ENCODE measurements at places on chromosomes 2 and 18. TPM values are rescaled to one million over a fixed set of nuclear protein-coding genes. Genes with fewer than 3 reads are reported as not detected.

DNA sequence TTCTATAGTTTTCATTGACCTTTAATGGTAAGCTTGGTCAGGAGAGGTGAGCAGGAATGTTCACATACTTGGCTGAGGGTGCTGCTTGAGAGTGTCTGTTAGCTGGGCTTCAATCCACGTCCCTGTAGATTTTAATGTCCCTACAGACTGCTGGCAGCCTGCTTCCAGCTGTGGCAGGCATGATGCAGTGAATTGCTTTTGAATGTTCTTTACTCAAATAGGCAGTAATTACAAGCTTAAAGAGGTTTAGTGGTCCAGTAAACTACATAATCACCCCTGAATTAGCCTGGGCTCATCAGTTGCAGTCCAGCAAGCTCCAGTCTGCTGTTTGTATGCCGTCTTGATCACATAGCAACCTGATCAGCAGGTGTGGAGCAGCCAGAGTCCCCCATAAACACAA is 102.1 kb downstream of the MEIS1 start:
- H3K27ac ChIP-seq, result peak overlapping the region; percentile 32
- peaks cover 13% of the 10 kb centered on the region for H3K36me3 ChIP-seq
- no peaks in the 10 kb centered on the region for H3K27me3 ChIP-seq
- no peak for DNase-seq
- peaks cover 81% of the 10 kb centered on the region for H3K4me1 ChIP-seq

PAX8 gene
- polyA plus RNA-seq, result 5.6 TPM

- H3K4me3 ChIP-seq, result no peak overlapping the region
- no peaks in the 10 kb centered on the region for H3K27me3 ChIP-seq
- no peaks in the 10 kb centered on the region for H3K36me3 ChIP-seq
- DNase-seq, result no peak
Measured at GRCh38 chr2:156396126-156396525, 40.1 kb upstream of the GPD2 start.

TLX2 gene
- polyA plus RNA-seq, result 22.8 TPM

GRCh38 chr2:176122052-176122682 is 352 bp upstream of the HOXD9 start:
- H3K27me3 ChIP-seq, result peaks cover 42% of the 10 kb centered on the region
- peak overlapping the region; percentile 67 for H3K4me3 ChIP-seq
- no peaks in the 10 kb centered on the region for H3K4me1 ChIP-seq

GRCh38 chr2:238124488-238125126 is 13.9 kb upstream of the KLHL30 start:
- DNase-seq, result no peak
- H3K27ac ChIP-seq, result no peak overlapping the region
- H3K4me1 ChIP-seq, result no peaks in the 10 kb centered on the region
- no peaks in the 10 kb centered on the region for H3K36me3 ChIP-seq

IL18R1 gene
- 3.1 TPM for polyA plus RNA-seq

GRCh38 chr2:121993682-121994081 is 238.2 kb downstream of the TSN start:
- no peaks in the 10 kb centered on the region for H3K4me1 ChIP-seq
- H3K36me3 ChIP-seq, result no peaks in the 10 kb centered on the region
- no peak for DNase-seq
- H3K27ac ChIP-seq, result no peak overlapping the region
- no peak overlapping the region for H3K4me3 ChIP-seq
- no peaks in the 10 kb centered on the region for H3K27me3 ChIP-seq

GRCh38 chr2:224221455-224221913 is 180.4 kb downstream of the FAM124B start:
- DNase-seq, result no peak
- no peak overlapping the region for H3K27ac ChIP-seq
- H3K4me3 ChIP-seq, result no peak overlapping the region
- H3K27me3 ChIP-seq, result no peaks in the 10 kb centered on the region
- no peaks in the 10 kb centered on the region for H3K4me1 ChIP-seq
- H3K36me3 ChIP-seq, result no peaks in the 10 kb centered on the region

- no peaks in the 10 kb centered on the region for H3K36me3 ChIP-seq
- H3K27ac ChIP-seq, result no peak overlapping the region
Measured at GRCh38 chr2:202019689-202020450, 13.8 kb upstream of the FZD7 start.

GRCh38 chr2:186085226-186085625 is 346.6 kb downstream of the FSIP2 start:
- H3K36me3 ChIP-seq, result no peaks in the 10 kb centered on the region
- no peak for DNase-seq
- H3K4me1 ChIP-seq, result no peaks in the 10 kb centered on the region
- H3K27ac ChIP-seq, result no peak overlapping the region
- H3K4me3 ChIP-seq, result no peak overlapping the region

DOK6 gene
- 0.24 TPM for polyA plus RNA-seq

DNA sequence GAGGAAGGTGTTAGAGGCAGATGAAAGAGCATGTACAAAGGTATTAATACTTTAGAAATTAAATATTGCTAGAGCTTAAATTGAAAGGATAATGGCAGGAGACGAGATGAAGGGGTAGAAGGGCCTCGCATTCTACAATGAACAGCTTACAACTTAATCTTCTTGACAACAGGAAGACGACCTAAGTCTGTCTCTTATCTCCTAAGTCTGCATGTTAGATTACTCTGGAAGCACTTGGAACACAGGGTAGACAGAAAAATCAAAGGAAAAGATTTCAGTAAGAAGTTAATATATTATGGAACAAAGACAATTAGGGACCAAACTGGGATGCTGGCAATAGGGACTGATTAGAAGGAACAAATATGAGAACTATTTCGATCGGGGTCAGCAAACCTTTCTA is 34.9 kb downstream of the SMC6 start:
- no peak overlapping the region for H3K27ac ChIP-seq
- no peaks in the 10 kb centered on the region for H3K36me3 ChIP-seq
- H3K4me1 ChIP-seq, result no peaks in the 10 kb centered on the region
- no peak overlapping the region for H3K4me3 ChIP-seq
- no peak for DNase-seq

IL37 gene
- polyA plus RNA-seq, result not detected

GRCh38 chr18:59274533-59274928 is 1.3 kb upstream of the RAX start:
- no peak overlapping the region for H3K4me3 ChIP-seq
- no peaks in the 10 kb centered on the region for H3K36me3 ChIP-seq
- DNase-seq, result no peak
- H3K4me1 ChIP-seq, result peaks cover 19% of the 10 kb centered on the region
- peaks cover 67% of the 10 kb centered on the region for H3K27me3 ChIP-seq

DNA sequence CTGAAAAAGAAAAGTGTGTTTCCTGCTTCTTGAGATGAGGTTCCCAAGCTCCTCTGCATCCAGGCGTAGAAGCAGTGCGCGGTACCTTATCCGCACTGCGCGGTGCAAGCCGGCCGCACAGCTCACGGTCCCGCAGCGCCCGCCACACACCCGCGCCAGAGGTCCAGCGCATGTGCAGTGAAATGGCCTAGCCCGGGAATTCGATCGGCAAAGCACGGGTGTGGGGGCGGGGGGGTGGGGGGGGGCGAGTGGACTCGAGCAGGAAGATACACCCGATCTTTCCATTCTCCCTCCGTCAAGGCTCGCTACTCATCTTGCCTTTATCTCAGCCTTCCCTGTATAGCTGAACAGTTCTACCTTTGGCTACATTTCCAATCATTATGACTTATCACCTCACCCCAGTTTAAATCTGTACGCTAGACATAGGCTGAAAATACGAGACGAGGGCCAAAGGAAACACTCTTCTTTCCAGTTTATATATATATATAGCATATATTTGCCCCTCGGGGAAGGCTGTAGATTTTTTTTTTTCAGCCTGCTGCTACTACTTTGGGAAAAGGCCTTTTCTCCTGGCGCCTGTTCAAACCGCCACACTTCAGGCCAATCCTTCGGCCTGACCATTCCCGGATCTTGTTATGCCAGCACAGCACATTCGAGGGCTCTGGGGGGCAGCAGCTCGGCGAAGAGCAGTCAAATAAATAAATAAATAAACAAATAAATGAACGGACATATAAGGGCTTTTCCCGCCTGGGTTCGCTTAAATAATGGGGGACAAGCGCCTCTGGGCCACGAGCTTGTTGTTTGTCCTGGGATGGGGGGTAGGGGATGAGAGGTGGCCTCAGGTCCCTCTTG is 10.4 kb downstream of the HOXD8 start:
- H3K36me3 ChIP-seq, result no peaks in the 10 kb centered on the region
- peak overlapping the region; percentile 58 for H3K27ac ChIP-seq
- peak; percentile 55 for DNase-seq
- H3K27me3 ChIP-seq, result no peaks in the 10 kb centered on the region
- peaks cover 28% of the 10 kb centered on the region for H3K4me1 ChIP-seq

SIX3 gene
- not detected for polyA plus RNA-seq

Measured in adrenal gland (tissue), 19 donors.